ENCODE measurements at places on chromosomes 12 and 14. TPM values are rescaled to one million over a fixed set of nuclear protein-coding genes. Genes with fewer than 3 reads are reported as not detected.

Gene CYP46A1
- 0.68 TPM for total RNA-seq

DNA sequence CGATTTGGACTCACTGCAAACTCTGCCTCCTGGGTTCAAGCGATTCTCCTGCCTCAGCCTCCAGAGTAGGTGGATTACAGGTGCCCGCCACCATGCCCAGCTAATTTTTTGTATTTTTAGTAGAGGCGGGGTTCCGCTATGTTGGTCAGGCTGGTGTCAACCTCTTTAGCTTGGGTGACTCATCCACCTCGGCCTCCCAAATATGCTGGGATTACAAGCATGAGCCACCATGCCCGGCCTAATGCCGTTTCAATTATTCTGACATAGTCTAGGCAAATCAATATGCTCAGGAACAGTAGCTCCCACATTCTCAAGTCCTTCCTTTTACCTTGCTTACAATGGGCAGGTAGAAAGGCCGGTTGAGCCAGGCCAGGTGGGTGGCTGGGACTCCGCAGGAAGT is 82.0 kb upstream of the EEA1 start:
- no peak overlapping the region for H3K4me3 ChIP-seq
- peaks cover 11% of the 10 kb centered on the region for H3K4me1 ChIP-seq
- no peaks in the 10 kb centered on the region for H3K27me3 ChIP-seq
- H3K36me3 ChIP-seq: no peaks in the 10 kb centered on the region

DNA sequence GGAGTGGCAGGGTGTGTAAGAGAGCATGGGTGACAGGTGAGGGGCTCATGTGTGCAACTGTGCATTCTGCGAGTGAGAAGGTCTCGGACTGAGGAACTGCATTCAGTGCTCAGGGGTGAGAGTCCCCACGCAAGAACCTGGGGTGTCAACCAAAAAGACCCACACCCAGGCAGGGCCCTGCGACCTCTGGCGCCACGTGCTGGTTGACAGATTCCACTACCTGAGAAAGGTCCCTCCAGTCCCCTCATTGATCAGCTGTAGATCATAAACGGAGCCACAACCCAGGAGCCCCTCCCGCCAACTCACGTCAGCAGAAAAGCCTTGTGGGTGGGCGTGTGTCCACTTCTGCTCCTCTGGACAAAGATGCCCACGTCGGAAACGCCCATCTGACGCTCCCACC is 98.7 kb downstream of the ASCL4 start:
- DNase-seq: no peak
- no peak overlapping the region for H3K27ac ChIP-seq

DNA sequence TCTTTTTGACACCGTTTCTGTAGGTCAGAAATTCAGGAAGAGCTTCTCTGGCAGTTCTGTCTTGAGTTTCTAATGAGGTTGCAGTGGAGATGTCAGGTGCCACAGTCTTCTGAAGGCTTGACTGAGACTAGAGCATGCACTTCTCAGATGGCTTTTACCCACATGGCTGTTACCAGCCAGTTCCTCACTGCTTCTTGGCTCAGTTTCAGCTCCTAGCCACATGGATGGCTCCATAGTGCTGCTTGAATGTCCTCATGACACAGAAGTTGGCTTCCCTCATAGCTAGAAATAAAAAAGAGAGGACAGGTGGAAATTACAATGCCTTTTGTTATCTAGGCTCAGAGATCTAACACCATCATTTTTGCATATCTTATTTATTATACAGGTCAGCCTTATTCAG is 38.1 kb upstream of the SLC2A13 start:
- H3K36me3 ChIP-seq: no peaks in the 10 kb centered on the region
- no peaks in the 10 kb centered on the region for H3K4me1 ChIP-seq
- H3K27me3 ChIP-seq: no peaks in the 10 kb centered on the region
- no peak overlapping the region for H3K27ac ChIP-seq
- DNase-seq: no peak

Gene GSC
- total RNA-seq: 2.1 TPM

DNA sequence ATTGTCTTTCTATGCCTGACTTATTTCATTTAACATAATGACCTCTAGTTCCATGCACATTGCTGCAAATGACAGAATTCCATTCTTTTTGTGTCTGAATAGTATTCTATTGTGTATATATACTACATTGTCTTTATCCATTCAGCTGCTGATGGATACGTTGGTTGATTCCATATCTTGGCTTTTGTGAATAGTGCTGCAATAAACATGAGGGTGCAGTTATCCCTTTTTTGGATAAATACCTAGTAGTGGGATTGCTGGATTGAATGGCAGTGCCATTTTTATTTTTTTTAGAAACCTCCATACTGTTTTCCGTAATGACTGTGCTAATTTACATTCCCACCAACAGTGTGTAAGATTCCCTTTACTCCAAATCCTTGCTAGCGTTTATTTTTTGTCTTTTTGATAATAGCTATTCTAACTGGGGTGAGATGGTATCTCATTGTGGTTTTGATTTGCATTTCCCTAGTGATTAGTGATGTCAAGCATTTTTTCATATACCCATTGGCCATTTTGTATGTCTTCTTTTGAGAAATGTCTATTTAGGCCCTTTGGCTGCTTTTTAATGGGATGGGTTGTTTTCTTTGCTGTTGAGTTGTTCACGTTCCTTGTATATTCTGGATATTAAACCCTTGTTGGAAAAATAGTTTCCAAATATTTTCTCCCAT is 2.3 kb downstream of the OAS2 start:
- H3K4me1 ChIP-seq: peaks cover 11% of the 10 kb centered on the region
- H3K27ac ChIP-seq: no peak overlapping the region
- no peaks in the 10 kb centered on the region for H3K36me3 ChIP-seq
- H3K4me3 ChIP-seq: peak overlapping the region; percentile 26

Gene FOXN4
- total RNA-seq: not detected

Gene ARHGEF40
- 51.0 TPM for total RNA-seq

DNA sequence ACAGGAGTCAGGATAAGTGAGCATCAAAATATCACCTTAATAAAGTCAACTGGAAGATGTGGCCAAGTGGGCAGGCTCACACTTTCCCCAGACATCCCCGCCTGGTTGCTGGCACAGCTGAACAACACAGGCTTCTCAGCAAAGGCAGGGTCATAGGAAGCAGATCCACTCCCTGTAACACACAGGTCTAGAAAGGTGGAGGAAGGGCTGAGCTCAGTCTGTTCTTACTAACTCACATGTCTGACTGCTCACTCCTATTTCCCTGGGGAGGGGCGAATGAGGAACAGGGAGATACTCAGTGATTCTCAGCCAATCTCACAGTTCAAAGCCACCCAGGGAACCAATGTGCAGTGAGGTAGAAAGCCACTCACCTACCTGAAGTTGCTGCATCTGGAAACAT is 45.0 kb upstream of the AMN1 start:
- no peak overlapping the region for H3K27ac ChIP-seq
- peaks cover 8% of the 10 kb centered on the region for H3K4me1 ChIP-seq
- H3K27me3 ChIP-seq: no peaks in the 10 kb centered on the region
- no peak for DNase-seq

Gene TBX5
- 0.21 TPM for total RNA-seq

DNA sequence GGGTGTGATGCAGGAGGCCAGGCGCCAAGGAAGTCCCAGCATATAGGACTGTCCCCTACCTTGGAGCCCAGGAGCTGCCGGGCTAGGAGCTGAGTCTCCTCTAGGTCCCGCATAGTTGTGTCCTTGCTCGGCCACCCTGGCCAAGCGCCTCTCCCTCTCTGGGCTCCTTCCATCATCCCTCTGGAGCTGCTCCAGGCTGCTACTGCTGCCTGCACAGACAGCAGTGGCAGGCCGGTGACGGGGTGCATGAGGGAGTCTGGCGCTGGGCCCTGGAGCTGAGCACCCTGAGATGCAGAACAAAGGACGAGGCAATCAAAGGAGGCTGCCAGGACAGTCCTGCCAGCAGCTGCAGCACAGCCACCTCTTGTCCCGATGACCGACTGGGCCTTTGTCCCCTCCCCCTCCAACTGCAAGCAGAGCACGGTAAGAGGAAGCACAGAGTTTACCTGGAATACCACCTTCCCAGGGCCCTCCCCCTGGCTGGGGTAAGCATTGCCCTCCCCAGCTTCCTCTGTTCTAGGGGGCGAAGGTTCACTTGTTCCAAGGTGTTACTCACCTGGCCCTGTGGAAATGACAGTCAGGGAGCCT is 10.4 kb downstream of the DTX1 start:
- H3K27me3 ChIP-seq: peaks cover 5% of the 10 kb centered on the region
- H3K27ac ChIP-seq: no peak overlapping the region
- H3K4me3 ChIP-seq: no peak overlapping the region
- no peak for DNase-seq
- no peaks in the 10 kb centered on the region for H3K36me3 ChIP-seq
- no peaks in the 10 kb centered on the region for H3K4me1 ChIP-seq

DNA sequence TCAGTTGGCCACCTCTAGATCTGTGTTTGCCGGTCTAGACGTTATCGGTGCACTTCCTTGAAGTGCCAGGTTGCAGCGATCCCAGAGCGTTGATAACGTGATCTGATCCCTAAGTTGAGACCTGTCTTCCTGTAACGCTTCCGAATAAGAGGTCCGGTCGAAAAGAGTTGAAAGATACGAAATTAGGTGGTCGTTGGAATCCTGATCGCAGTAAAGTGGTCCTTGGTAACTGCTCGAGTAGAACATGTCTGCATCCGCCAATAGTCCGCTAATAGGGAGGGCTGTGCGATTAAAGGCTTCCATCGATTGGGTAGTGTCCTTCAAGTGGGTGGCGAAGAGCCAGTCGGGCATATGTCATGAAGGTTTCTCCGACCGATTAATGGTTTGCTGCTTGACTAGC is 2.7 kb downstream of the SRSF5 start:
- no peak overlapping the region for H3K27ac ChIP-seq
- H3K36me3 ChIP-seq: peaks cover 53% of the 10 kb centered on the region
- no peaks in the 10 kb centered on the region for H3K27me3 ChIP-seq
- H3K4me3 ChIP-seq: peak overlapping the region; percentile 23

Data from thoracic aorta (tissue), 2 donors.